ENCODE measurements at places on chromosomes 3 and 15. TPM values are rescaled to one million over a fixed set of nuclear protein-coding genes. Genes with fewer than 3 reads are reported as not detected.

The NANOGP8 gene
- 1.3 TPM for total RNA-seq

The CCR9 gene
- total RNA-seq = not detected

The SLCO2A1 gene
- total RNA-seq = 4.2 TPM

The STAC gene
- total RNA-seq = 6.1 TPM

- H3K27me3 ChIP-seq = no peaks in the 10 kb centered on the region
- no peak overlapping the region for H3K4me3 ChIP-seq
- no peaks in the 10 kb centered on the region for H3K36me3 ChIP-seq
- H3K4me1 ChIP-seq = no peaks in the 10 kb centered on the region
- no peak for DNase-seq
Observed at GRCh38 chr15:101698314-101698713, 26.0 kb downstream of the TARS3 start.

DNA sequence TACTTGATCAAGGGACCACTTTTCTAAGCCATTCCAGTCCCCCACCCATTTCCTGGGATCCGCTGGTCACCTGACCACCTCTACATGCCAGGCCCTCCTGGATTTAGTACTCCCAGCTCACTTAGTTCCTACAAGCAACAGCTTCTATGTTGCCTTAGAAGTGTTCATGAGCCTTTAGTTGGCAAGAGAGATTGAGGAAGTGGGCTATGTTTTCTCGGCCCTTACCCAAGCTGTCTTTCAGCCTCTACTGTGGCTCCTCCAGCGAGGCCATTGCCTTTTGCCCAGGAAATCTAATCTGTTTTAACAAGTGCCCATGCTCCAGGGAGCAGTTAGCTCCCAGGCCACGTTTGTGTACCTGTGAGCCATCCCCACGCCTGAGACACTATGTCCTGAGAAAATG, 4.5 kb upstream of the PRKAR2A start:
- H3K4me3 ChIP-seq = no peak overlapping the region
- H3K4me1 ChIP-seq = no peaks in the 10 kb centered on the region
- no peaks in the 10 kb centered on the region for H3K36me3 ChIP-seq
- no peak overlapping the region for H3K27ac ChIP-seq
- no peaks in the 10 kb centered on the region for H3K27me3 ChIP-seq

- H3K27me3 ChIP-seq = no peaks in the 10 kb centered on the region
- H3K36me3 ChIP-seq = no peaks in the 10 kb centered on the region
- H3K4me1 ChIP-seq = no peaks in the 10 kb centered on the region
- no peak overlapping the region for H3K27ac ChIP-seq
- no peak overlapping the region for H3K4me3 ChIP-seq
Observed at GRCh38 chr3:63441262-63441661, 163.2 kb downstream of the SYNPR start.

DNA sequence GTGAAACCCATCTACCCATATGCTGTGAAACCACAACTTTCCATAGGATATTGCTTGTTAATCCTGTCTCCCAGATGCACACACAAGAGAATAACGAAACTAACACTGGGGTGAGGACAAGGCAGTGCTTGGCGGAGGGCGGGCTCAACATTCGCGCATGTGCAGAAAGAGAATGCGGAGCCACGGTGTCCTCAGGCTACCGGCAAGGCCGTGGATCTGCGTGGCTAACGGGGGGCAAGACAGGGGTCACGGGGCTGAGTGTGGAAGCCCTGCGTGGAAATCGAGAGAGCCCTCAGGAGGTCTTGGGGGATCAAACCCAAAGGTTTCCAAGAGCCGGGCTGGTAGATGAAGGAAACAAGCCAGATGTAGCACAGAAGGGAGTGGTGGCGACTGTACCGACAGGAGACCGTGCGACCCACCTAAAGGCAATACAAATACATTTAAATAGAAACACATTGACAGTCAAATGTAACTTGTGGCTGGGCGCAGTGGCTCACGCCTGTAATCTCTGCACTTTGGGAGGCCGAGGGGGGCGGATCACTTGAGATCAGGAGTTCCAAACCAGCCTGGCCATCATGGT, 48.5 kb upstream of the TRA2B start:
- H3K4me3 ChIP-seq = no peak overlapping the region
- H3K36me3 ChIP-seq = no peaks in the 10 kb centered on the region
- H3K27me3 ChIP-seq = no peaks in the 10 kb centered on the region
- H3K4me1 ChIP-seq = no peaks in the 10 kb centered on the region

- no peaks in the 10 kb centered on the region for H3K4me1 ChIP-seq
- H3K36me3 ChIP-seq = no peaks in the 10 kb centered on the region
- no peak for DNase-seq
- H3K27ac ChIP-seq = no peak overlapping the region
- no peaks in the 10 kb centered on the region for H3K27me3 ChIP-seq
Observed at GRCh38 chr3:116591236-116591635, 118.3 kb upstream of the TUSC7 start.
